ENCODE measurements at places on chromosomes 11 and 22.

DNA sequence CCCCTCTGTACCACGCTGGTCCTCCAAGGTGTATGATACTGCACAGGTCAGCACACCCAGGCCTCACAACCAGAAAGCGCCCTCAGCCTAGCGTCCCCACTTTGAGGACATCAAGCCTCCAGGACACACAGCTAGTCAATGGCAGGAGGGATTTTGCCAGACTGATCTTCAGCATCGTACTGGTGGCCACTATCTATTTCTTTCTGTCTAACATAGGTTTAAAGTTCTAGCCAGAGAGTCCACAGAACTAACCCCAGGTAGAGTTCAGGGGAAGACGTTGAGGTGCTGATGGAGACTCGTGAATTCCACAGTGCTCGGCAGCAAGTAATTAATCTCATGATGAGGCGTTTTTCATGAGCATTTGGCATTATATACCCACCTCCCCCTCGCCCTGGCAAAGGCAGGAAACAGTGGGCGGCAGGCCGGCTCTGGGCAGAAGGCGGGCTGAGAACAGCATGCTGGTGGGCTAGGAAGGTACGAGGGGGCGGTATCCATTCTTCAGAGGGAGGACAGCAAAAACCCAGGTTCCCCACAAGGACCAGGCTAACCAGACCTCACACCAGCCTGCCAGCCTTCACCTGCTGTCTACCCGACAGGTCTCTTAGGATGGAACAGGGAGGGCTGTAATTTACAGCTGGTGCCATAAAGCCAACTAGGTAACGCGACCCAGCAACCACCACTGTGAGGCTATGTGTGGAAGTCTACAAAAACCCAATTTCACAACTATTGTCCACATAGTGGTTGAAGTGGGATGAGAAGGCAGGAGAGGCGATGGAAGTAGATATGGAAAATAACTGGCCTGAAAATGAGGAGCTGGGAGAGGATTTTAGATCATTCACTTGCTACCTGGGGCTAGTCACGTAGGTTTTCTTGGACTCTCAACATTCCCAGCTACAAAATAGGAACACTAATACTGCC, 18.5 kb downstream of the MYH9 start:
- DNase-seq = peak; percentile 67

DNA sequence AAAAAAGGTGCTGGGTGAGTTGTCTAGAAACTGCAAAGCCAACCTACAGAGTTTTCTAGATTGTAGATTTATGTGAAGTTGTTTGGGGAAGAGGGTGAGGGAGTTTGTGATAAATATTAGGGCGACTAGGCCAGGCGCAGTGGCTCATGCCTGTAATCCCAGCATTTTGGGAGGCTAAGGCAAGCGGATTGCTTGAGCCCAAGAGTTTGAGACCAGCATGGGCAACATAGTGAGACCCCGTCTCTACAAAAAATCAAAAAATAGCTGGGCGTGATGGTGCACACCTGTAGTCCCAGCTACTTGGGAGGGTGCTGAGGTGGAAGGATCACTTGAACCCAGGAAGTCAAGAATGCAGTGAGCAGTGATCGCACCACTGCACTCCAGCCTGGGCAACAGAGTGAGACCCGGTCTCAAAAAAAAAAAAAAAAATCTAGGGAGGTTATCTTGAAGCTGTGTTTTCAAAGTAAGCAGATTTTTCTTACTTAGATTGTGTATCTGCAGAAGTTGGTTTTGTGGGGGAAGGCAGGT, 844 bp downstream of the APOL6 start:
- DNase-seq = no peak

DNA sequence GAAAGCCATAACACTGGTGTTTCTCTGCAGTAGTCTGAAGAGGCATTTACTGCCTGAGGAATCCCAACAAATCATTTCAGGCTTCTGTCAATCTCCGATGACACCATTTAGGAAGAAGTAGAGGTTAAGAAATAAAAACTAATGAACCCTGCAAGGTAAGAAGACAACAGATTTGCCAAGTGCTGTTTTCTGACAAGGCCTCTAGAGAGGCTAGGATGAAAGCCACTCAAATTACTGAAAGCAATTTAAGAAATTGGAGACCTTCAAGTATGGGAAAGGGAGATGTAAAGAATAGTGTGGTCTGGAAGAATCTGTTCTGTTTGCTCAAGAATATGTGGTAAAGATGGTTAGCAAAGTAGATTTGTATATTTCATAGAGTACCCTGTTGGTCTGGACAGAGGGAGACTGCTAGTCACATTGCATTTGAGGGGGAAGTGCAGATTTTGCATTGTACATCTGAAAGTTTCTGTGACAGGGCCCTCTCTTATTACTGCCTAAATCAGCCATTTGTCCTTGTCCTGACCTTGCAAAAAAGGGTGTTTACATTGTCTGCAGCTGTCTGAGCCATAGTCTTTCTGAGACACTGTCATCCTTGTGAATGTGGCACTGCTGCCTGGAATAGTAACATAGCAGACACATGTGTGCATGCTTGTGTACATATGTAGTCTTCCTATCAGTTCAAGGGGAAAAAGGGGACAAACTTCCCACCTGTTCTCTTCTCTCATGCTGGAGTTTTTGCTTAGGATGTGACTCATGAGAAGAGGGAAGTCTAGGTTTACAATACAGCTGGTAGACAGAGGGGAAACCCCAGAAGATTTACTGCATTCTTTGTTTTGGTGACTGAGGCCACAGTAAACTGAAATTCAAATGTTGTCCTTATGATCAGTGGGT, 640.2 kb upstream of the KIRREL3 start:
- no peak for DNase-seq

- DNase-seq = no peak
These were observed 165.2 kb upstream of the PDGFD start for GRCh38 chr11:104329078-104329665.

- DNase-seq = no peak
These were observed 79.5 kb downstream of the RAB30 start for GRCh38 chr11:82992223-82992622.

DNA sequence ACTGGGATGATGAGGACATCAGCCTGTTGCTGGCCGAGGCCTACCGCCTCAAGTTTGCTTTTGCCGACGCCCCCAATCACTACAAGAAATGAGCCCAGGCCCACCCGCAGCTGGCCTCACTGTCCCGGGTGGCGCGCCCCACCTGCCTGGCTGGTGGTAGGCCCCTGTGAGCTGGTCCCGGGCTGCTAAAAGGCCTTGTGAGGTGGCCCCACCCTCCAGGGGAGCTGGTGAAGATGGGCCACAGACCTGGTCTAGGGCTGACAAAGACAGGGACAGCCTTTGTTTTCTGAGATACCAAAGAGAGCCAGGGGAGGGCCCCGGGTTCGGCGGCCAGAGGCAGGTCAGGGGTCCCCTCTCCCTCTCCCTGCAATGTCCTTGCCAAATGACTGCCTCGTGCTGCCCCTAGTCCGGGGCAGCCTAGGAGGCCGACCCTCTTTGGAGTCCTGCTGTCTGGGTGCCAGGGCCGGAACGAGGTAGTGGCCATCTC, 411.1 kb downstream of the TBC1D22A start:
- DNase-seq = no peak
